NCI-H774 (cell line): ENCODE measurements at places on chromosomes 2 and 18.

DNA sequence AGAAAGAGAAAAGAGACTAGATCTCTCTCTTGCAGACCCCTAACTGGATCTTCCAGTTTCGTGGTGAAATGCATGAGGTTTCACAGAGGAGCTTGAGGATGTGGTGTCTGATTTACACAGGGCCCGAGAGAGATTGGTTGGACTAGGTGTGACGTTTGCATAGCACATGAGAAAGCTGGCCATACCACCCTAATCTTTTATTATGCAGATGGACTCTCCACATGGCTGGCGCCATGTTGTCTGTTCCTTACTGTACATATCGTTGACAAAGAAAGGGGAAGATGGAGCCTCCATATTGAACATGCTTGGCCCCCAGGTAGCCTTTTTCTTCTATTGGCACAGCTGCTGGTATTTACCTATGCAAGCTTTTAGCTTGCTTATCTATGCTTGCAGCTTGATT, 27.5 kb upstream of the PGAP1 start:
- DNase-seq = peak; percentile 85

- no peak for DNase-seq
These were observed 737 bp upstream of the RNF181 start for GRCh38 chr2:85594715-85595300.

DNA sequence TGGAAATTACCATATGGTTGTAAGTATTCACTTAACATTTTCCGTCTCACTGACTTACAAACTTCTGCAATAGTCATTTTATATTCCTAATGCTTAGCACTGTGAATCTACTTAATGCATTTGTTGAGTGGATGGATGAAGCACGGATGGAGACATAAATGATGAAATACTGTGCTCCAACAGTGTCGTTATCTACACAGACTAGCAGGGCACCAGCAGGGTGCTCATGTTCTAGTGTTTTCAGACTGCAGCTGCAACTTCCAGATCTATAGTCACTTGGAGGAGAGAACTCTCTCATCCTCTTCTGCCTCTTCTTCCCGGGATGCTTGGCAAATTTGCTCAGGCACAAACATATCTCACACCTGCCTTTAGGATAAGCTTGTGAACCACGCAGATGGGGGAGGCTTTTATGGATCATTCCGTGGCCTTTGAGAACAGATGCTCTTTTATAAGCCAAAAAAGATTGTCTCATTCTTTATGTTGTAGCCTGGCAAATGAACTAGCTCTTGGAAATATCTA, 797.7 kb downstream of the MBD2 start:
- DNase-seq = peak; percentile 53

DNA sequence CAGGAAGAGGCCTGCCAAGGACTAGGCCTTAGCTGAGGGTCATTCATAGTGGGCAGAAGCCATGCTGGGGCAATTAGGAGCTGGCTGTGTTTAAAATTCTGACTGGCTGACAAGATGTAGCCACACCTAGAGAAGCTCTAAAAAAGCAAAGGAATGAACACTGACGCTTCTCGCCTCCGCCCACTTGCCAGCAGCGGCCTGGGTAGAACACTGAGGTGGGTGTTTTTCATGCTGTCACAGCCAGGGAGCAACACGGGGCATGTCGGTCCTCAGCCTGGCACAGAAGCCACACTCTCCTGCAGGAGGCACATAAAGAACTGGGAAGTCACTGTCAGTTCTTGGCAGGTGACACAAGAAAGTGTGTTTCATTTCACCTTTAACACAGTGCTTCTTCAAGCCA, 10.4 kb downstream of the CHST10 start:
- no peak for DNase-seq

DNA sequence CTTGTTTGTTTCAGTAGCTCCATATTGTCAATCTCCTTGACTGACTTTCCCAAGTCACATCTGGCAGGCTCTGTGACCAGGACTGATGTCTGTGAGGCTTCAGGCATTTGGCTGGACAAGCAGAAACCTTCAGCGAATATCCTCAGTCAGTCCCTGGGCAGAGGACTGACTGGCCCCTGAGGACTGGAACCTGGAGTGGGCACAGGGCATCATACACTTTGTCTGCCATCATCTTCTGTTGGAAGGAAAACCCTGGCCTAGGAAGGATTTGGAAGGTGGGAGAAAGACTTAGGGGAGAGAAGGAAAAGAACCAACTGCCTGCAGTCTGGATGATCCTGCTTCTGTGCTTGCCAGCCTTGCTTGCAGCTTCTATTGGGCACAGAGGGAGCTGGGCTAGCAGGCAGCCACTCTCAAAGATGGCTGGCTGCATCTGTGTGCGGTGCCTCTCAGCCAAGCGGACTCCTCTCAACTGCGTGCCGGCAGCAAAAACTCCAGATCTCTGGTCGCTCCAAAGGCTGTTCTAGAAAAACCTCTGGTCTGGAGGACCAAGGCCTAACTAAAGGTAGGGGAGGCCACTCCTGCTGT, 126.8 kb downstream of the MARCHF4 start:
- DNase-seq = no peak

GRCh38 chr2:229852565-229852964, 69.2 kb downstream of the TRIP12 start:
- DNase-seq = no peak

DNA sequence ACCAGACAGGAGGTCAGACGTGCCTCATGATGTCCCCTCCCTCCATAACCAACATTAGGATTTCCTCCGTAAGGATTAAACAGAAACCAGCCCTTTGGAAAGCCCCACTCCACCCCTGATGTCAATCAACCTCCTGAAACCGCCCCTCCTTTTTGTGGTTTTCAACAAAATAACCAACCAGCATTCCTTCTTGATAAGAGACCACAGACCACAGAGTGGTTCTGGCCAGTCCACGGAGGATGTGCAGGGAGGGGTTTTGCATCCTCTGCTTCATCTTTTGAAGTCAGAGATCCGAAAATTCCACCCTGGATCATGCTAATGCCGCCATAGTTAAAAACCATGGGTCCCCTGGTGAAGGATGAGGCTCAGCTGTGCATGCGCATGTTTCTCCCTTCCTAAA, 180.0 kb upstream of the CCDC150 start:
- DNase-seq = no peak

- DNase-seq = no peak
These were observed 21.1 kb downstream of the SERPINE2 start for GRCh38 chr2:224017957-224018356.

DNA sequence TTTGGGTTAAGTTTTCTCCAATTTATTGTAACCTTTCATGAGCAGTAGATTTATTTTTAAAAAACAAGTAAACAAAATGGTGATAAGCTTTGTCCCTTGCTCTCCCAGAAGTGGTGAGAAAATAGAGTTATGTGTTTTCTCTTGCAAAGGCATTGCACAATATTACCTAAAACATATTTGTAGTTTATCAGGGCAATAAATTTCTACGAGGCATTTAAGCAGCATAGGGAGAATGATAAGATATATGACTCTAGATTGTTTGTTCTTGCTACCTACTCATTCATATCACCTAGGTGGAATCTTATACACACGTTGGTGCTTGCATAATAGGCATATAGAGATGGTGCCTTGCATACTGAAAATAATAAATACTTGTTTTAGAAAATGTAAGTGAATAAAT, 201.7 kb downstream of the MYO1B start:
- DNase-seq = no peak

GRCh38 chr2:234421-234820, 29.4 kb downstream of the SH3YL1 start:
- DNase-seq = no peak

DNA sequence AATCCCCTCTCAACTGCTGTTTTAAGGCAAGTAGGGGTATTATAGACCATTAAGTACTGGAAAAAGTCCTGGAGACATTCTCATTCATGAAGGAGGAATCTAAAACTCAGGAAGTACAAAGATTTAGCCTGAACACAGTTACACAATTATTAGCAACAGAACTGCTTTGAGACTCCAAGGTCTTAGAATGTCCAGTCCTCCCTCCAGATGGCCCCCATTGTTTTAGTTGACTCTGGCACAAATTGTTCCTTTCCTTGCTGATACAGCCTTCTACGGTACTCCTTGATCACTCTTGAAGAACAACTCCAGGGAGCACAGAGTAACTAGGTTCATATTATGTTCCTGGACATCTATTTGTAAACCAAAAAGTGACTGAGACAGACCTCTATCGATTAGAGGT, 210.1 kb upstream of the RND3 start:
- no peak for DNase-seq

DNA sequence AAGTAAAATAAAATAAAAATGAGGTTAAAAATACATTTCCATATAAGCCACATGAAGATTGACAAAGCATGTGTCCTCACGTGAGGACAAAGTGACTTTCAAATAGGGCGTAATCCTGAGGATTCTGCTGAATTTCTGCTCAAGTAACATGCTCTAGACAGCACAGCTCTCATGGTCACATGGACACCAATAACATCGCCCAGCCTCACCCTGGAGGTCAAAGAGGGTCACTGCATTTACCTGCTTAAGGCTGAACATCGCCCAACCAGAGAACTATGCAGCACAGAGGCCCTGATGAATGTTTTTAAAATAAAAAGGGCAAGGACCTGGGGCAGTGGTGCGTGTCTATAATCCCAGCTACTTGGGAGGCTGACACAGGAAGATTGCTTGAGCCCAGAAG, 30.2 kb downstream of the TGFBRAP1 start:
- DNase-seq = no peak

- no peak for DNase-seq
These were observed 35.6 kb downstream of the IFIH1 start for GRCh38 chr2:162282765-162283425.

- no peak for DNase-seq
These were observed 33.5 kb downstream of the POLE4 start for GRCh38 chr2:74991977-74992376.

DNA sequence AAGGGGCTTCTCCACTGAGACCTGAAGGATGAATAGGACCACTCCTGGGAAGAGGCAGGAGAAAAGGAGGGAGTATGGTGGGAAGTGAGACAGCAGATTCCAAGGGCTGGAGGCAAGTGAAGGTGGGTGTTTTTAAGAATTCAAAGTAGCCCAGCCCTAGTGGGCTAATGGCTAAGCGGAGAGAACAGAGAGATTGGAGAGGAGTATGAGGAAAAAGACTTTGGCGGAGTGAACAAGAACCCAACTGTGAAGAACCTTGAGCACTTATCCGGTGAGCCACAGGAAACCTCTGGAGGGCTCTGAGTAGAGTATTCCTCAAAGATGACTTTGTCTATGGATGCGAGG, 142.6 kb downstream of the COPS8 start:
- no peak for DNase-seq

DNA sequence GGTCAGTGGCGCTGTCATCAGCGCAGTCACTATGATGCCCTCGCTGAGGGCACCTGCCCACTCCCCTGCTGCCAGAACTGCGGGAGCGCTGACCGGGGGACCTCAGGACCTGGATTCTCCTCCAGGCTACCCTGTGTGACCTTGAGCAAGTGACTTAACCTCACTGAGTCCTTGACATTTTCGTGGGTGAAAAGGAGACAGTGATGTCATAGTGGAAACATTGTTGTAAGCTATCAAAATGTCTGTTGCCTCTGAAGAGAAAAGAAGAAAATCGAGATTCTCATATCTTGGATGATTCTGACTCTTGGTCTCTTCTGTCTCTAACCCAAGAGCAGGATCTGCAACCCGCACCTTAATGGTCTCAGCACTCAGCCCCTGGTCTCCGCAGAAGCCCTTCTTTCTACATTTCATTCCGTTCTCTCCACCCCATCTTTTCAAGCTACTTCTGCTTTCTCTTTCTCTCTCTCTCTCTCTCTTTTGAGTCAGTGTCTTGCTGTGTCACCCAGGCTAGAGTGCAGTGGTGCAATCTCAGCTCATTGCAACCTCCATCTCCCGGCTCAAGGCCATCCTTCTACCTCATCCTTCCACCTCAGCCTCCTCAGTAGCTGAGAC, 978 bp upstream of the TUBA4A start:
- DNase-seq = no peak

DNA sequence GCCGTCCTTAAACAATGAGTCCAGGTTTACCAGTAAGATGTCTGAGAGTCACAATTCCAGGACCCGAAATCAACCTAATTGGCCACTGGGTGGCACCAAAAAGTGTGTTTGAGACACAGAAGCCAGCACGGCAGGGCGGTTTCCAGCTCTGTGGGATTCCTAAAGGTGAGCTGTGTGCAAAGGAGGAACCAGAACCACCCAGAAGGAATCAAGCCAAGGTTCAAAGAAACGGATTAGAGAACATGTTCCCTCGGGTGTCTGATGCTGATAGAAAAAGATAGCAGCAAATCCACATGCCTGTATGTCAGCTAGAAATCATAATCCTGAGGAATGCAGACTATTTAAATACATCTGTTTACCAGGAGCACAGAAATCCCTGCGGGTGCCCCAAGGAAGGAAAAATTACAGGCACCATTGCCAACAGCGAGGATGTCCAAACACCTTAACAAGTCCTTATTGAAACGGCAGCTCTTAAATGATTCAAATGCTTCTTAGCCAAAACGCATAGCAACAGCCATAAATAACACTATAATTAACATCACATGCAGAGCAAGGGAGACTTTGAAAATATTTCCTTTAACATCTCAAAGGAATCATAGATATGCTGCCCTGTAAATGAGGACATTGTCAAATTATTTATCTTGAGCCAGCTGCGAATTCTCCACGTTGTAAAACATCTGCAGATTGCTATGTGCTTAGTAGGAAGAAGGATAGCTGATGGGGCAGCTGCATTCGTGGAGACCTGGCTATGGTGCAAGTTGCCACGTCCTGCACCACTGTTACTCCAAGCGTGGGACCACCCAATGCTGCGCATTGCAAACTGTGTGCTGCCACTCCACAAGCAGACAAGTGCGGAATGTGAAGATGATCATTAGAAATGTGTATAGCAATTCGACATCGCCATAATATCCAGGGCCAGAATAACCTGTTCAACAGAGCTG, 318.7 kb upstream of the NCKAP5 start:
- peak; percentile 62 for DNase-seq

- DNase-seq = no peak
These were observed 46.6 kb upstream of the ZBTB7C start for GRCh38 chr18:48455555-48456478.

- no peak for DNase-seq
These were observed 98.2 kb upstream of the FZD5 start for GRCh38 chr2:207867905-207868304.

GRCh38 chr2:192029089-192029488, 165.6 kb downstream of the TMEFF2 start:
- DNase-seq = no peak

DNA sequence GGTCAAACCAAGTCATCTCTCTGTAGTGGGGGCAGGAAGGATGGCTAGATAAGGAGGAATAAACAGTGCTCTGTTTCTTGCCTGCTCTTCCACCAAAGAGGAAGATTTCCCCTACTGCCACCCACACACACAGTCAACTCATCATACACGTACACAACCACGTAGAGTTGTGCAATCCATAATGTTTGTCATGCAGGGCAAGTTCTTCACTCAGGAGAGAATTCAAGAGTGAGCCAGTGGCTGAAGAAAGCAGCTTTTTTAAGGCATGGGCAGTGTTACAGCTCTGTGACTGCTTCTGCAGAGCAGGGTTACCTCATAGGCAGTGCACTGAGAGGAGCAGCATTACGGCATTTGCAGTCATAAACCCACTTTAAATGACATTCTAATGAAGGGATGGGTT, 283.0 kb downstream of the RND3 start:
- no peak for DNase-seq

DNA sequence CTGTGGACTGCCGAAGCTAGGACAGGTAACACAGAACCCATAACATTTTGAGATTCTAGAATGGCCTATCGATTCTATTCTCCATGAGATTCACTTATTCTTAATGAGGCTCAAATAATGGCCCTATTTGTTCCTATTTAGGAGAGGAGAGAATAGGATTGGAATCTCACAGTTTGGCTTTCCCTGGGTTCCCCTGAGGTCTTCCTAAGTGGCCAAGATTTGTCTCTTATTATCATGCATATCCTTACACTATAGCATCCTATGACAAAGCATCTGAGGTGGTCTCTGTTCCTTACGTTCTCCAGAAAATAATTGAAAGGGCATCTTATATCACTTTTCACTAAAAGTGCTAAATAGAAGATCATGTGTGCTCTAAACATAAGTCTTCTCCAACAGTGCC, 9.5 kb downstream of the WDPCP start:
- DNase-seq = no peak
